ENCODE measurements at places on chromosomes 5 and 9.

- DNase-seq, result no peak
Measured at GRCh38 chr9:86854898-86855523, 92.3 kb downstream of the GAS1 start.

DNA sequence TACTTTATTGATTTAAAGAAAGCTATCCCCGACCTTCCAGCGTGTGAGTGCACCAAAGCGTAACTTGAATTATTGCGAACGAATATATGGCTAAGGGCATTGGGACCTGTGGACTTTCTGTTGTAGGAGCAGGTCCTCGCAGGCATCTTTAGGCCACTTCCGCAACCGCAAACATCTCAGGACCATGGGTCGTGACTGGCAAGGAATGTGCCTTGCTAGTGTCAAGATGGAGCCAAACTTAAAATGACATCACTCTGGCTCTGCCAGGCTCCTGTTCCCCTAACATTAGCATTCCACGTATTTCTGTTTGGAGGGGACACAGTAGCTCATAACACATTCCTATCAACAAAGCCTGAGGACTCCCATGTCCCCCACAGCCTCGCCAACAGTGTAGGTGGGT lies 44.1 kb upstream of the OLFM1 start:
- no peak for DNase-seq

GRCh38 chr5:163535290-163535689 lies 29.9 kb downstream of the MAT2B start:
- no peak for DNase-seq

DNA sequence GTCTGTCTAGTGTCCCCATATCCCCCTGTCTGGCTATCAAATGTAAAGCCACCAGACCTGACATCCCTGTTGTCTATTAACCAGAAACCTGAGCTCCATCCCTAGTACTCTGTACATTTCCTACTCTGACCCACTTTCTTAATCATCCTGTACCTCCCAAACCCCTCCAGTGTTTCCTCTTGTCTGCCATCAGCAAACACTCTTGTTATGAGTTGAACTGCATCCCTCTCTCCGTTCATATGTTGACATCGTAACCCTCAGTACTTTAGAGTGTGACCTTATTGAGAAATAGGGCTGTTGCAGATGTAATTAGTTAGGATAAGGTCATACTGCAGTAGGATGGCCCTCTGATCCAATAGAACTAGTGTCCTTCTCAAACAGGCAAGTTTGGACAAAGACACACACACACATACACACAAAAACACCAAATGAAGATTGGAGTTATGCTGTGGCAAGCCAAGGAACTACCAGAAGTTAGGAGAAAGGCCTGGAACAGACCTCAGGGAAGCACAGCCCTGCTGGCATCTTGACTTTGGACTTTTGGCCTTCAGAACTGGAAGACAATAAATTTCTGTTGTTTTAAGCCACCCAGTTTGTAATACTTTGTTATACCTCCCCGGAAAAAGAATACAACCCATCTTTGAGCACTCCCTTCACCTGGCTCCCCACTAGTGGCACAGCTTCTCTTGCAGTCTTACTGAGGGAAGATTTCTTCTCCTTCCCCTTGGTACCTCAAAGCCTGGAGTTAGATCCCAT lies 180.0 kb upstream of the PTGER4 start:
- DNase-seq, result no peak

GRCh38 chr5:115947260-115947659 lies 15.0 kb upstream of the LVRN start:
- no peak for DNase-seq

DNA sequence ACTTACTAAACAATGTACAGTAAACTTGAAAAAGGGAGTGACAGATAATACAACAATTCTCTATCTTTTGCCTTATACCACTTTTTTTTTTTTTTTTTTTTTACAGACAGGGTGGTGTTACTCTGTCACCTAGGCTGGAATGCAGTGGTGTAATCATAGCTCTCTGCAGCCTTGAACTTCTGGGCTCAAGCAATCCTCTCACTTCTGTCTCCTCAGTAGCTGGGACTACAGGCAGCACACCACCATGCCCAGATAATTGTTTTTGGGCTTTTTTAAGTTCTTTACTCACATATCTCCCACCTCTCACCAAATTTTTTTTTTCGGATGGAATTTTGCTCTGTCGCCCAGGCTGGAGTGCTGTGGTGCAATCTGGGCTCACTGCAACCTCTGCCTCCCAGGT lies 171.9 kb upstream of the SLC12A2 start:
- no peak for DNase-seq

DNA sequence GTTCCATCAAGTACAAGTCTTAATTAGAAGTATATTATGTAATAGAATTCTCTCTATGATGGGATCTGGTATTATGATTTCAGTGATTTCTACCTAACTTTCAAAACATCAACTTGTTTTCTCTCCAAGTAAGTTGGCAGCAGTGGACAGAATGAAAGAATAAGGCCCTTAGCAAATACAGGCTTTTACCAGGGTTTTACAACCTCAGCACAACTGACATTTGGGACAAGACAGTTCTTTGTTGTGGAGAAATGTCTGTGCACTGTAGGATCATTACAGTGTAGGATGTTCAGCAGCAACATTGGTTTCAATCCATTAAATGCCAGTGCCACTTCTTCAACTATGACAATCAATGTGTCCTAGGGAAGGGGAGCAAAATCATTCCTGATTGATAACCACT lies 48.8 kb downstream of the MLANA start:
- no peak for DNase-seq

DNA sequence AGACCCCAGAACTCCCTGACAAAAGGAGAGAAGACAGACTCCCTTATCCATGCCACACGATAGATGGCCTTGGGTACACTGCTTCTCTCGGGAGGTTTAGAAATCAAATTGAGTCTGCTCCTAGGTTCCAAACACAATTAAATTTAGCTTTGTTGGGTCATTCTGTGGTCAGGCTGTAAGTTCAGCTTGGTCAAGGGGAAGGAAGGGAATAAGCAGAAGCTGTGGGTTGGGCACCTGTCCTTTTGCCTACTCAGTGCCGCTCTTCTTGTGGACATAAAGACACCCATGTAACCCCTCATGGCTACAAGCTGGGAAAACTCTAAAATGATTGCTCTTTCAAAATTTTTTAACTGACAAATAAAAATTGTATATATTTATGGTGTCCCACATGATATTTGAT lies 19.1 kb upstream of the AK3 start:
- DNase-seq, result no peak

DNA sequence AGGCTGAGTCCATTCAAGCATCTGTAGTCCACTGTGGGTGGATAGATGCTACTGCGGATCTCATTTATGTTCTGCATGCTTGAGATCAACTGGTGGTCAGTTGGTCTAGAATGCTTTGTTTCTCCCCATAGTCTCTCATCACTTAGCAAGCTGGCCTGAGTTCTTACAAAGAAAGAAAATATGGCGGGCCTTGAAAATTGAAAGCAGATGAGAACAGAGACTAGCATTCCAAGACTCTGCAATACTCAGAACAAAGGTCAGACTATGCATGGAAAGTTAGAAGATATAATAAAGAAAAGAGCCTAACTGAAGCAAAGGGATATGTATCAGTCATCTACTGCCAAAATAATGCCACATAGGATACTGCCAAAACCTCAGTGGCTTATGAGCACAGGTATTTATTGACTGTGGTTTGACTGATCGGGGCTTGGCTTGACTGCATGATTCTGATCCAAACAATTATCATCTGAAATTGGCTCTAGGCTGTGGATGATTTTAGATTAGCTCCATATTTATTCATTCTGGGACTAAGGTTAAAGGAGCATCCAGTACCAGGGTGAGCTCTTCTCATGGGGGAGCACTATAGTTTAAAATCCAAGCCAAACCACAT lies 258.9 kb downstream of the TAF11L14 start:
- DNase-seq, result no peak

- no peak for DNase-seq
Measured at GRCh38 chr5:110760158-110760557, 21.4 kb downstream of the SLC25A46 start.

- DNase-seq, result no peak
Measured at GRCh38 chr9:4114569-4115505, 185.0 kb downstream of the GLIS3 start.

- no peak for DNase-seq
Measured at GRCh38 chr5:98962587-98962986, 33.8 kb upstream of the CHD1 start.

DNA sequence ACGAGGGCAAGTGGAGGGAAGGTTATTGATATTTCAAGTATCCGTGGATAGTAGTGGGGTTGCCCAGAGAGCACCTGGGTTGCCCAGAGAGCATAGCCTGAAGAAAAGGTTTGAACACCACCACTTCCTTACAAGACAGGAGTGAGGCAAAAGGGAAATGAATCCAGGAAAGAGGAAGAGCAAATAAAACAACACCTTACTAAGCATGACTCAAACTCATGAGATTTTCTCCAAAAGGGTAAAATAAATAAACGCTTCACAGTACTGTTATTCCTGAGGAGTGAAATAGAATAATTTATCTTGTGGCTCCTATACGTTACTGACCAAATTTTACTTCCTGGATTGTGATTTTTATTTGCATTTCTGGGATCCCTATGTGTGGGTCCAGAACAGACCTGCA lies 65.2 kb upstream of the PTPRD start:
- no peak for DNase-seq

- DNase-seq, result no peak
Measured at GRCh38 chr9:10208691-10209069, 404.1 kb downstream of the PTPRD start.

- DNase-seq, result no peak
Measured at GRCh38 chr5:14148890-14149671, 5.9 kb downstream of the TRIO start.

GRCh38 chr5:177103523-177104253 lies 17.0 kb downstream of the FGFR4 start:
- no peak for DNase-seq

- DNase-seq, result no peak
Measured at GRCh38 chr9:89454498-89455355, 43.2 kb downstream of the SEMA4D start.

DNA sequence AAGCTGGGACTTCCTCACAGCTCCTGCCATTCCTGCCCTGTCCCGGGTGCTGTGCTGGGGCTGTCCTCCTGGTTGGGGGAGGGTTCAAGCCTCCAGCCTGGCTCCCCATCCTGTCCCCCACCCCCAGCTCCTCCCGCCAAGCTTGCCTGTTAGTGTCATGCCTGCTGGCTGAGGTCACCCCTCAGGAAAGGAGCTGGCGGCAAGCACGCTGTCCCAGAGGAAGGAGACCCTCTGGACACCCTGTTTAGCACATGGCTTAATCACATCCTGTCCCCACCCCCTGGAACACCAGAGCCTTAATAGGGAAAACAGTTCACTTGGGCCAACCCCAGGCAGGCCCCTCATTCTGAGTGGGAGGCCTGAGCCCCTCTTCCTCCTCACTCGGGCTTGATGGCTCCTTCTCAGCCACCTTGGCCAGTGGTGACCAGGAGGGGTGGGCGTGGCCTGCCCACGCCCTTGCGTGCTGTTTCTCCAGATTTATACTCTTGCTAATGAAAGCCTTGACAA lies 9.2 kb upstream of the PHYHD1 start:
- DNase-seq, result no peak

- no peak for DNase-seq
Measured at GRCh38 chr5:158992037-158992740, 107.5 kb downstream of the EBF1 start.

- no peak for DNase-seq
Measured at GRCh38 chr5:132873119-132873929, at the start of gene LEAP2. Gene LEAP2, plus strand, starts transcription at chr5:132873668. Its CDS starts 27 bp downstream, at chr5:132873695.

GRCh38 chr9:121125590-121125989 lies 50.8 kb downstream of the CNTRL start:
- DNase-seq, result no peak

DNA sequence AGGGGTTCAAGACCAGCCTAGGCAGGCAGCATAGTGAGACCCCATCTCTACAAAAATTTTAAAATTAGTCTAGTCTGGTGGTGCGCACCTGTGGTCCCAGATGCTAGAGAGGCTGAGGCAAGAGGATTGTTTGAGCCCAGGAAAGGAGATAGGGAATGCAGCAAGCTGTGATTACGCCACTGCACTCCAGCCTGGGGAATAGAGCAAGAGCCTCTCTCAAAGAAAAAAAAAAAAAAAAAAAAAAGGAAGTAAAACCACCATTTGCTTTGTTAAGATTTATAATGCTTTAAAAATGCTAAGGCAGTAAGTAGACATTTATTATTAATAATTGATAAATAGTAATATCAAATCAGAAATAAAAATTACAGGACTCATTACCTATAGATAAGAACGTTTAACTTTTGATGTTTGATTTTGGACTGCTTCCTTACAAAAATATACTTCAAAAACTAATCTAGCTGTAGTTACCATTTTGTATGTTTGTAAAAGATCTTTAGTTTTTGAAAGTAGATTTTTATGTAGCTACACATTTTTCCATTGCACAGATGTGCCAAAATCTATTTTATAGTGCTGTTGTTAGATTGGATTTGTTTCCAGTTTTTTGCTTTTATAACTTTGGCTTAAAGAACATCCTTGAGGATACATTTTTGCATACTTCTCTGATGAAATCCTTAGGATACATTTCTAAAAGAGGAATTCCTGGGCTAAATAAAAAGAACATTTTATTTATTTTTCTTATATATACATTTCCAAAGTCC lies 86.4 kb downstream of the INIP start:
- DNase-seq, result no peak

DNA sequence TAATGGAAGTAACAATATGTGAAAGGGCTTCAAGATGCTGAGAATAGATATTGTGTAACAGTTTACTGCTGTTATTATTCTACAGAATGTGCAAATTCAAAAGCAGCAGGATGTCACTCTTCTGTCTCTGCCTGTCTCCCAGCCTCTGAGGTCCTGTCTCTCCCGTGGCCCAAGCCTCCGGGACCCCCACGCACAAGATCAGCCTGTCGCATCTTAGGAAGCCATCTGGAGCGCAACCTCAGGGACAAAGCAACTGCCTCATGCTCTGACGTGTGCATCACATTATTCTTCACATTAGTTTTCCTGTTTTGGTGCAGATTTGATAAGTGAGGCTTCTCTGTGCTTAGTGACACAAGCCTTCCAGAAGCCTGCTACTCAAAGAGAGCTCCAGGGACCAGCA lies 46.5 kb upstream of the C9orf72 start:
- DNase-seq, result no peak

DNA sequence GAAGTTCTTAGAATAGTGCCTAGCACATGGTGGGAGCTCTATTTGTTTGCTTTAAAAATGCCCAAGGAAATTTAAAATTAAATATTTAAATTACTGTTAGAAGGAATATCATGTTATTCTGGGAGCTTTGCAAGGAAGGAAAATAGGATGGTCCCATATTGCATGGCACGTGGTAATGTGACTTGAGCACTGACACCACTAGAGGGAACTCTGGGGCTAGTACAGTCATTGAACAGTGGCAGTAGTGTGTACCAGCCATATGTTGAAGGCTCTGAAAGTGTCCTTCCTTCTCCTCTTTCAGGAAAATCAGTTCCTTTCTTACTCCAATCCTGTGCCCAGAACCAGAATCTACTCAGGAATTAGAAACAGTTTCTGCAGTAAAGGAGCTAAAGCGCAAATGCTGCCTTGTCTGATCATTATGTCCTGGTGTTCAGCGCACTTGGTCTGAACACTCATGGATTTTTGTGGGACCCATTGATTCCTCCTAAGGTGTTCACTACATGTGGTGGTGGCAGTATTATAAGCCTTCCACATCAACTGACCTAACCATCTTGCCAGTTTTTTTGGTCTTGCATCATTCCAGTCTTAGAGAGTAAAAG lies 54.1 kb downstream of the GDA start:
- no peak for DNase-seq

- no peak for DNase-seq
Measured at GRCh38 chr9:17905366-17905765, 326.5 kb downstream of the SH3GL2 start.
